Peyer's patch (tissue), 4 donors: ENCODE measurements at places on chromosomes 3 and 15.

GRCh38 chr15:43552986-43553385 lies 35.6 kb downstream of the MAP1A start:
- no peak for DNase-seq

DNA sequence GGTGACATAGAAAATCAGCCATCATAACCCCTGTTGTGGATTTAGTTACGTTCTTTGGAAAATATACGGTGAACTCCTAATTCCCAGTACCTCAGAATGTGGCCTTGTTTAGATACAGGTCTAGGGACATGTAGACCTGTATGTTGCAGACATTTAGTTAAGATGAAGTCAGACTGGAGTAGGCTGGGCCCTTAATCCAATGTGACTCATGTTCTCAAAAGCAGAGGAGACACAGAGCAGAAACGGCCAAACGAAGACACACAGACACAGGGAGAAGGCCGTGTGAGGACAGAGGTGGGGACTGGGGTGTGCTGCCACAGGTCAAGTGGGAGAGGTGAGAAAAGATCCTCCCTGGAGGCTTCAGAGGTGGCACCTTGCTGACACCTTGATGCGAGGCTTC lies 119.0 kb upstream of the PROK2 start:
- DNase-seq: no peak

- DNase-seq: no peak
Measured at GRCh38 chr3:149080699-149081091, 5.6 kb downstream of the HLTF start.

GRCh38 chr15:74908635-74909034 lies 2.0 kb upstream of the FAM219B start:
- DNase-seq: no peak
